ENCODE measurements at places on chromosomes 11 and 22.

DNA sequence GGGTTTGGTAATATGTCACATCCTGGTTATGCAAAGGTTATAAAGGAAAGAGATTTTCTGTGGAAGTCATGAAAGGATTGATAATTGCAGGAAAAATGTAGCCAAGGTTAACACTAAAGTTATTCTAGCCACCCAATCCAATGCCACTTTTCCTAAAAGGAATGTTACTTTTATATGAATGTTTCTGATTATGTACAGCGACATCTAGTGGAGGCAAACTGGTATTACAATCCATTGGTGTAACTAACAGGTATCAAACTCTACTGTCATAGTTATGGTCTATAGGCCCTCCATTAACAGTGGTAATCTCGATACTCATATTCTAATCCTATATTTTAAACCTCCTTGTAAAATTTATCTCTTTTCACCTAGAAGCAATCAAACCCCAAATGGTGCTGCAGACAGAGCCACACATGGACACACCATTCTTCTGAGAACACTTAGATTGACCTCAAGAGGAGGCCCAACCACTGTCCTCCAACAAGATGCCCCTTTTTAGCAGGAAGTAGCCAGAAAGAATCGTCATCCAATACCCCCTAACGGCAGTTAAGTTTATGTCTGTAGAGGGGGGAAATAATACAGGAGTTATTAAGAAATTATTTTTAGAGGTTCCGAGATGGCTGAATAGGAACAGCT, 74.9 kb upstream of the RAG2 start:
- no peak for DNase-seq

DNA sequence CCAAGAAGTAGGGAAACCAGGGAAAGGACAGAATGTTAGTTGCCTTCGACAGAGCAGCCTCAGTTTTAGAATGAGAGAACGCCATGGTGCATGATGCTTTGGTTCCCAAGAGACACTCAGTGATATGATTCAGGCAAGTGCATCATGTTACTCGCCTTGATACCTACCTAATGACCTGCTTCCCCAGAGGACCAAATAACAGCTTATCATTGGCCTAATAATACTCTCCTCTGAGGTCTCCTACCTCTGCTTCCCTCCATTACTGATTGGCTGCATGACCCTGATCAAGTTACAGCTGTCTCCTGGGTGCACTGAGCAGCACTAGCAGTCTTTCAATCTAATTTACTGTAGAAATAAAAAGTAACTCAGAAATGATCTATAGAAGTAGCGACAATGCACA, 979.7 kb upstream of the FAT3 start:
- DNase-seq = no peak

- no peak for DNase-seq
These were observed 174.4 kb upstream of the NECTIN1 start for GRCh38 chr11:119903389-119903788.

- no peak for DNase-seq
These were observed 8.7 kb upstream of the PAX6 start for GRCh38 chr11:31819621-31820437.

DNA sequence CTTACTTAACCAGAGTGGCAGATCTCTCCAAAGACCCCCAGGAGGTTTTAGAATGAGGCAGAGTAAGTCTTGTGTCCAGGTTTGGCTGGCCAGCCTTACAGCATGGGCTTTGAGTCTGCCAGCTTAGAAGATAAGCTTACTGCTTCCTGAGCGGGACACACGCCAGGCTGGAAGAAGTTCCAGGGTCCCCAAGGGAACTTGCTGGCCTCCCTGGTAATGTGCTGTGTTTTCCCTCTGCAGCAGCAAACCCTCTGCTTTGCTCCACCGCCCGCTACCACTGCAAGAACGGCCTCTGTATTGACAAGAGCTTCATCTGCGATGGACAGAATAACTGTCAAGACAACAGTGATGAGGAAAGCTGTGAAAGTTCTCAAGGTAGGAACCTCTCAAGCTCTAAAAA, 154.2 kb downstream of the LDLRAD3 start:
- no peak for DNase-seq

- no peak for DNase-seq
These were observed 26.7 kb downstream of the ALG8 start for GRCh38 chr11:78112582-78113275.

GRCh38 chr22:22902247-22903001, 14.8 kb downstream of the IGLL5 start:
- no peak for DNase-seq

DNA sequence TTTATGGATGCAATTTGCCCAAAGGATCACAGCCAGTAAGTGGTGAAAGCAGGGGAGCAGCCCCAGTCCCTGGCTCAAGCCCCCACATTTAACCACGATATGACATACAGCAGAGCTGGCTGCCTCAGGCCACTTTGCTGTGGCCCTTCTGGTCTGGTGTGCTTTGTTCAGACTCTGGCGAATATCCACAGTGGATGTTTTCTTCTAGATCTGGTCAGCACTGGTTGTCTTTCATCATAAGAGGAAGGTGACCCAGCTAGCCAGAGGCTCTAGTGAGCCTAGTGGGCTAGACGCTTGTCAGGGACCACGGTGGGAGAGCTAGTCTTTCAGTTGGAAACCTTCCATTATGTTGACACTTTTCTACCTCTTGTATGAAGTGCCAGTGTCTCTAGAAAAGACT, 42.5 kb downstream of the DGCR2 start:
- DNase-seq = no peak
